ENCODE measurements at places on chromosomes 2 and 18.

GRCh38 chr2:38524580-38524979, 78.1 kb downstream of the HNRNPLL start:
- no peak for DNase-seq

GRCh38 chr2:123528996-123529707, 495.9 kb upstream of the CNTNAP5 start:
- DNase-seq: no peak

DNA sequence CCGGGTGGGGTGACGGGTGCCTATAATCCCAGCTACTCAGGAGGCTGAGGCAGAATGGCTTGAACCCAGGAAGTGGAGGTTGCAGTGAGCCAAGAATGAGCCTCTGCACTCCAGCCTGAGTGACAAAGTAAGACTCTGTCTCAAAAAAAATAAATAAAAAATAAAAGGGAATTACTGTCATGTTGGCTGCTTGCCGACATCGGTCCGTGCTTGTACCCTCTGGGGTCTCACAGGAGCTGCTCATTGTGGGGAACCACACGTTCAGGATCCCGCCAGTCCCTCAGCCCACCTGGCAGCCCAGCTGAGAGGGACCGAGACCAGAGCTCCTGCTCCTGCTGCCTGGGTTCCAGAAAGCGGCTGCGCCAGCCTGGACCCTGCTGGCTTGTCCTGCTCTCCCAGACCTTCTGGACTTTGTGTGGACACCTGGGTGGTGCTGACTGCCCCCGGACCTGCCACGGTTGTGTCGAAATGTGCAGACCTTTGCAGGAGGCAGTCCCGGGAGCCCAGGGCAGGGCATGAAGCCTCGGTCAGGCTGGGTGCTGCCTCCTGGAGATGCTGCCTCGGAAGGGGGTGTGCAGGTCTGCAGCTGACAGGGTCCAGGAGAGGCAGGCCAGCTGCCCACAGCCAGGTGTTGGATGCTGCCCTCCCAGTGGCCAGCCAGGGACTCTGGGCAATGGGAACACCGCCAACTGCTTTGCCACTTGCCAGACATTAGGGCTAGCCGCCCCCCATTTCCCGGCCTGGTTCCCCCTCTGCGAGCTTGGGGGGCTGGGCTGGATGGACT, 16.4 kb downstream of the KLF11 start:
- no peak for DNase-seq

DNA sequence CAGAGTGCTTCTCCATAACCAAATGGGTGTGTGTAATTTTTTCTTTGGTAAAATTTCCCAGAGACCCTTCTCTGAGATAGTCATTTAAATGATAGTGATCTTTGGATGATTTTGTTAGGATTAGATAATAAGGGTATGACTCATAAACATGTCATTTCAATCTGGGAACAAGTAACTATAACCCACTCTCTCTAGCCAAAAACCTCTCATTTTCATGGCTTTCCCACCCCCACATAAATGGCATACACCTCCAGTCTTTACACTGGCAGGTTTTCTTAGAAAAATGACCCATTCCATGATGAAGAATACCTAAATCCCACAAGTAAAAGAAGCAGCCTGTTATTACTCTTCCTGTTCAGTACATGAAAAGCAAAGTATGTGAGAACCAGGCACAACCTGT, 572.0 kb upstream of the ZEB2 start:
- DNase-seq: no peak

- no peak for DNase-seq
Observed at GRCh38 chr2:73063909-73064875, 7.3 kb downstream of the SFXN5 start.

- no peak for DNase-seq
Observed at GRCh38 chr2:233414777-233415570, 60.7 kb downstream of the DGKD start.

GRCh38 chr18:23133860-23134779, 1.2 kb upstream of the CABLES1 start:
- DNase-seq: peak; percentile 86

DNA sequence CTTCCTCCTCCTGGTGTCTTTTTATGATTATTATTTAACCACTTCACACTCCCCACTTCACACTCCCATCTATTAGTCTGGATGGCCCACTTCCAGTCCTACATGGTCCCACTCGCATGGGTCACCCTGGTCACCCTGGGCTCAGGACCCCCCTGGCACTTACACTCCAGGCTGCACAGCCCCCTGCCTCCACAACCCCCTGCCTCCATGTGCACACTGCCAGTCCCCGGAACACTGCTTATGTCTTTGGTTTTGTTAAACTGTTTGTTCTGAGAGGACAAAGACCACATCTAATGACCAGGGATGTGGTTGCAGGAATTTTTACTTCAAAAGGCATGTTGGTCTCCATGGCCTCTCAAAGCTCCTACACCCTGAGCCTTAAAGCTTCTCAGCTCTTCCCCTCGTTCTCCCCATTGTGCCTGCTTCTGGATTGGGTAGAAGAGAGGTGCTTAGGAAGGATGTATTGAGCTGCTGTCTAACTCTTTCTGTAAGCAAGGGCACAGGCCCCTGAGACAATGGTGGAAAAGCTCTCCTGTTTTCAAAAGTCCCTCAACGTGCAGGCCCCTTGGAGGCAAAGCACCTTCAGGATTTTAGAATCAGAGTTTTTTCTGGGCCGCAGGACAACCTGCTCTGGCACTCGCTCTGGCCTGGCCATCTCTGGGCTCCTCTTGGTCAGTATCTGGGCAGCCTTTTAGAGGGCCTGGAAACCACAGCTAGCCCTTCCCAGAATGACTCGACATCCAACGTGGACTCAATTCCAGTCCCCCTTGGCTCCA, 150.0 kb upstream of the HAAO start:
- no peak for DNase-seq

- DNase-seq: no peak
Observed at GRCh38 chr2:232349546-232349945, 29.0 kb upstream of the ALPP start.

DNA sequence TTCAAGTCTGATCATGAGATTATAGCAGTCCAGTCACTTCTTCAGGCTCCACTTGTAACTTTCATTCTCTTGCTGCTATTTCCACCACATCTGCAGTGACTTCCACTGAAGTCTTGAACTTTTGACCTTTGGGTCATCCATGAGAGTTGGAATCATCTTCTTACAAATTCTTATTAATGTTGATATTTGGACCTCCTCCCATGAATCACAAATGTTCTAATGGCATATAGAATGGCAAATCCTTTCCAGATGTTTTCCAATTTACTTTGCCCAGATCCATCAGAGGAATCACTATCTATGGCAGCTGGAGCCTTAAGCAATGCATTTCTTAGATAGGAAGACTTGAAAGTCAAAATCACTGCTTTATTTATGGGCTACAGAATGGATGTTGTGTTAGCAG, 159.4 kb downstream of the LTBP1 start:
- DNase-seq: no peak

DNA sequence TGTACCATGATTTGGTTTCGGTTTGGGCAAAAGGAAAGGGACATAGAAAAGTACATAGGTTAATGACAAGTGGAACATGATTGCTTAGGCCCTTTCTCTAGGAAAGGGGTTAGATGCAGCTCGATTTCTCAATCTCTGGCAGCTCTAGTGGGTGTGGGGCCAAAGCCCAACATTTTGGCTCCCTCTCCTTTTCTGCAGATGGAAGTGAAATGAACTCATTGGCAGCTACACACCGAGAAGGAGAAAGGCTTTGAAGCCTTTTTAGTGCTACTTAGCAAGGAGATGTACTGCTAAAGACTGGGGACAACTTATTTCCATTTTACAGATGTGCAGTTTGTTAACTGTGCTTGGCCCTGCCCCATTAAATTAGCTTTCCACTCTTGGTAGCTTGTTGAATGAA, 93.8 kb downstream of the LYPD6B start:
- no peak for DNase-seq

GRCh38 chr2:174573621-174574081, 24.0 kb downstream of the WIPF1 start:
- no peak for DNase-seq

- DNase-seq: no peak
Observed at GRCh38 chr2:5057891-5058351, 634.3 kb upstream of the SOX11 start.

DNA sequence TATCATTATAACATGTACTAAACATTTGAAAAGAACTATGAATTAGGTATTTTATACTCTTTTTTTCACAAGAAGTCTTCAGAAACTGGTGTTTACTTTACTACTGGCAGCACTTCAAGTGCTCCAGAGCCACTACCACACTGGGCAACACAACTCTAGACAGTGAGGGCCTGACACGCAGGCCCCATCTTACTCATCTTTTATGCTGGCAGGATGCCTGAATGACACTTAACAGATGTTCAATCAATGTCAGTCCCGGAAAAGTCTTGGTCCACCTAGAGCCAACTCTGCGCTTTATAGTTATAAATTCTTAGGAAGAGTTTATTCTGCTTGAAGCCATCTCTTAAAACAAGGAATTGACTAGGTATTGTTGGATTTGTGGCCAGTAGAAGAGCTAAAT, 8.7 kb upstream of the WIPF1 start:
- peak; percentile 72 for DNase-seq

DNA sequence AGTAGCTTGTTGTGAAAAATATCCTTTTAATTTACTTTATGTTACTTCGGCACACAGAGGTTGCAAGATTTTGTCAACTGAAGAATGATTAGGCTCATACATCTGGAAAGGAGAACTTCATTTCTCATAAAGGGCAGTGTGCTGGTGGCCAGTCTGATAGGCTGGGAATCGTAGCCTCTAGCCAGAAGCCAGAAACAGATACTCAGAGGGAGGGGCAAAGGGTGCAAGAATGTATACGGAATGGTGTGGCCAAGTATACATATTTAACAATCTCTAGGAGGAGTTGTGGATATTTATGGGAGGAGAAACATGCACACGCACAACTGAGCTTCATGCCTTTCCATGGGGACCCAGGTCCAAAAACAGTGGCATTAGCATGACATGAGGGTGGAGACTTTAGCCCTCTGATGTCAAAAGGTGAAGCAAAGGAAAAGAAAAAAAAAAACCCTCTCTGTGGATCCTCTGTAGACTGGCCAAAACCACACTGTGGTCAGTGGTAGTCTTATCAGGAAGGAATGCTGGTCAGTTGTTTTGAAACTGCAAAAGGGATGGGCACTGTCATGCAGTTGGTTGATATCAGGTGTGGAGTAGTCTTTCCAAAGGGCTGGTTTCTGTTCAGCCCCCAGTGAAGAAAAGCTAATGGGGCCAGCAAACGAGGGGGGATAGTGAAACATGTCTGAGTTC, 34.9 kb upstream of the APCDD1 start:
- DNase-seq: no peak

DNA sequence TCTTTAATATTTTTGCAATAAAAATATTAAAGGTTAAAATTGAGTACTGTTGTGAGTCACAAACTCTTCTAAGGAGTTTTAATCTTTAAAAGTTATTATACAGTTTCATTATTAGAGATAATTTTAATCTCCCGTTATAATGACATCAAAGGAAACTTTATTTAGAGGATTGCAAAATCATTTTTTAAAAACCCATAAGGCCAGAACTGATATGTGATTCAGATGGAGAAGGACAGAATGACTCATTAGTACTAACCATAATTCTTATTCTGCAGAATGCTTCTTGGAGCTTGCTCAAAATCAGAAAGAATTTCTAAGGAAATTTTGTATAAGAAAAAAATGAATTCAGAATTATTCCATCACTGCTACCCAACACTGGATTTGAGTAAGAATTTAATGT, 12.5 kb upstream of the HNRNPLL start:
- peak; percentile 32 for DNase-seq

- no peak for DNase-seq
Observed at GRCh38 chr2:43937269-43937820, 58.4 kb downstream of the LRPPRC start.

GRCh38 chr2:231673348-231673770, 35.0 kb upstream of the PTMA start:
- peak; percentile 29 for DNase-seq

DNA sequence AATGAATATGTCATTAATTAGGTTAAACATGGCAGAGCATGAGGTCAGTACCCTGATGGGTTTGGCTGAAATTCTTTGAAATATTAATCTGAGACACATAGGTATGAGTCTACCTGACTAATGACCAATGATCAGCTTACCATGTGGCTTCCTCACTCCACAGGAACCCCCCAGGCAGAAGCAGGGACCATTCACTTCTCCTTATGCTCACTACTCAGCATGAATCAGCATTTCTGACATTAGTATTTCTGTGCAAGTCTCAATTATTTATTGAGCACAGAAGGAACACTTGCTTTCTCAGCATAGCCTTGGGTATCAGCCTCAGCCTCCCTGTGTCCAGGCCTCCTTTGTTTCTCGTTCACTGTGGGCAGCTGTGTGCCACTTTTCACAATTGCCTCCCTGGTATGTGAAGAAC, 9.3 kb upstream of the KCNE4 start:
- no peak for DNase-seq

DNA sequence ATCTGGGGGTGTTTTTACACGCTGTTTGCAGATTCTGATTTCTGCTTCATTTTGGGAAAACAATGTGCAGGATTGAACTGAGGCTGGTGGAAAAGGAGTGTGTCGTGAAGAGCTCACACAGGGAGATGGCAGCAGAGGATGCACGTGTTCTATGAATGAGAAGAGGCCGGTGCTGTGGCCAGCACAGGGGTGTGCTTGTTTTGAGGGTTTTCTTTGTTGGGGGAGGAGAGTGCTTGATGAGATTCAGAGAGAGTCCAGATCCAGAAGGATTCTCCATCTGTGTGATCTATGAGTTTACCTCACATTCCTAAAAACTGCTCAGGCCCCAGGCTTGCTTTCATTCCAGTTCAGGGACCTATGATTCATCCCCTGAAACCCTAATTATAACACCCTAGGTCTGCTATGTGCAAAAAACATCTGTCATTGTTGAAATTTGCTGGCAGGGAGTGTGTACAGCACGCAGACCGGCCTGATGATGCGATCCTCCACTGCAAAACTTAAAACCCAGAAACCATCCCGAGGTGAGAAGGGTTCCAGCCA, 12.1 kb downstream of the TGFA start:
- no peak for DNase-seq

- DNase-seq: no peak
Observed at GRCh38 chr18:76504749-76505148, 9.7 kb upstream of the ZNF516 start.

- no peak for DNase-seq
Observed at GRCh38 chr2:23231865-23232264, 153.1 kb upstream of the KLHL29 start.

DNA sequence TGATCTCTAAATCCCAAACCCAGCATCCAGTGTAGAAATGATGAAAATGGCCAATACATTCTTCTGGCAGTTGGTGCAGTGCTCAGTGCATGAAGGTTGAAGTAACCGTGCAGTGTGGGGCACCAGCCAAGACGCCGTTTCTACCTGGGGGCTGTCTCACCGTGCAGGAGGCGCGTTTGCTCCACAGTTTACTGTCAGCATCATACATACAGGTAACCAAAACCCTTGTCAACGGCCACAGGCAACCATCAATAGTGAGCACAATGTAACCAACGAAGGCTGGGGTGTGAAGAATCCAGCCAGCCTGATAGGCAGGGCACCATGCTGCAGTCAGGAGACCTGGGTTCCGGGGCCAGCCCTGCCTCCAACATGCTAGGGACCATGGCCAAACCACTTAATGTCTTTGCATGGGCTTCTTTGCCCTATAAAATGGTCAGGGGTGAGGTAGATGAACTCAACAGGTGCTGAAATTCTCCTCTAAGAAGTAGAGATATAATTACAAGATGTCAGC, 127.5 kb upstream of the ID2 start:
- DNase-seq: no peak

Data from GM12865 (cell line).